LHCN-M2 (cell line): ENCODE measurements at places on chromosomes 2 and 18. TPM values are rescaled to one million over a fixed set of nuclear protein-coding genes. Genes with fewer than 3 reads are reported as not detected.

Gene KATNAL2
- total RNA-seq, result 18.1 and 19.4 TPM in 2 replicates

Gene PCARE
- total RNA-seq, result not detected in 2 replicates

Gene MREG
- total RNA-seq, result 3.6 and 4.8 TPM in 2 replicates

Gene ERBB4
- not detected in 2 replicates for total RNA-seq

Gene C2orf81
- 0.63 and 1.5 TPM in 2 replicates for total RNA-seq

Gene HSPE1
- 115 and 212 TPM in 2 replicates for total RNA-seq

Gene NEU4
- not detected in 2 replicates for total RNA-seq

Gene CD207
- not detected in 2 replicates for total RNA-seq

Gene ROCK1
- total RNA-seq, result 28.3 and 31.1 TPM in 2 replicates

Gene CENPA
- total RNA-seq, result 22.1 and 29.9 TPM in 2 replicates

Gene TUBB8B
- not detected in 2 replicates for total RNA-seq

Gene ADAM23
- total RNA-seq, result 3.1 and 6.8 TPM in 2 replicates

Gene UGT1A5
- not detected in 2 replicates for total RNA-seq

Gene NTSR2
- total RNA-seq, result not detected in 2 replicates

Gene ALPP
- not detected in 2 replicates for total RNA-seq

Gene TRPM8
- 0.80 and 0.90 TPM in 2 replicates for total RNA-seq

Gene SKOR2
- total RNA-seq, result not detected in 2 replicates

Gene RNF25
- total RNA-seq, result 38.1 and 40.5 TPM in 2 replicates

Gene GMPPA
- 64.4 and 65.7 TPM in 2 replicates for total RNA-seq

Gene MRPL44
- 36.2 and 38.3 TPM in 2 replicates for total RNA-seq

Gene AQP12A
- total RNA-seq, result not detected in 2 replicates

Gene TIA1
- total RNA-seq, result 64.1 and 76.2 TPM in 2 replicates

Gene SERPINB3
- not detected in 2 replicates for total RNA-seq

Gene CAPN14
- under 0.01 and 0.06 TPM in 2 replicates for total RNA-seq

Gene FLACC1
- 1.3 and 3.7 TPM in 2 replicates for total RNA-seq

Gene SLC30A3
- 0.63 TPM in 1 of 2 replicates, not detected in the other for total RNA-seq

Gene CIB4
- not detected in 2 replicates for total RNA-seq

Gene CXCR2
- total RNA-seq, result not detected in 2 replicates

Gene FSHR
- not detected in 2 replicates for total RNA-seq

Gene DPYSL5
- not detected in 2 replicates for total RNA-seq

Gene TXNL1
- 55.0 and 65.1 TPM in 2 replicates for total RNA-seq

Gene CD8B2
- not detected in 2 replicates for total RNA-seq
